ENCODE measurements at places on chromosomes 12 and 14.

DNA sequence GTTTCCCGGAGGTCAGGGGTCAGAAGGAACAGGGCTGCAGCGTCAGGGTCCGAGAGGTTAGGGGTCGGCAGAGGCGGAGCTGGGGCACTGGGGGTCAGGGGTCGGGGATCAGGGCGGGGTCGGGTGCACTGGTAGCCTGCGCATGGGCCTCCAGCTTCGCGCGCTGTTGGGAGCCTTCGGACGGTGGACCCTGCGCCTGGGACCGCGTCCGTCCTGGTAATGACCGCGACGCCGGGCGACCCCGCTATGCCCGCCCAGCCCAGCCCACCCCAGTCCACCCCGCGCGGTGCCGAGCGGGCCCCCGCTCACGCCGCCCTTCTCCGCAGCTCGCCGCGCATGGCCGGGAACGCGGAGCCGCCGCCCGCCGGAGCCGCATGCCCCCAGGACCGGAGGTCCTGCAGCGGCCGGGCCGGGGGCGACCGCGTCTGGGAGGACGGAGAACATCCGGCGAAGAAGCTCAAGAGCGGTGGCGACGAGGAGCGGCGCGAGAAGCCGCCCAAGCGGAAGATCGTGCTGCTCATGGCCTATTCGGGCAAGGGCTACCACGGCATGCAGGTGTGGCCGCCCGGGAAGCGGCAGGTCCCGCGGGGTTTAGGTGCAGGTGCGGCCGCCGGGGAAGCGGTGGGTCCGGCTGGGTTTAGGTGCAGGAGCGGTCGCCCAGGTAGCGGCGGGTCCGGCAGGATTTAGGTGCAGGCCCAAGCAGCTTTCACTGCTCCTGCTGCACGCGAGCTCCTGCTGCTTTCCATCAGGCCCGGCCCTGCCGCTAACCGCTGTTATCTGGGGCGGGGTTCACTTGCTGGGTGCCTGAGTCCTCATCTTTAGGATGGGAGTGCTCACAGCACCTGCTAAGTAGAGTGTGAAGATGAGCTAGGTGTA lies 743 bp downstream of the PUS1 start:
- DNase-seq: peak; percentile 41

GRCh38 chr12:9047105-9047504 lies 57.8 kb downstream of the KLRG1 start:
- no peak for DNase-seq

DNA sequence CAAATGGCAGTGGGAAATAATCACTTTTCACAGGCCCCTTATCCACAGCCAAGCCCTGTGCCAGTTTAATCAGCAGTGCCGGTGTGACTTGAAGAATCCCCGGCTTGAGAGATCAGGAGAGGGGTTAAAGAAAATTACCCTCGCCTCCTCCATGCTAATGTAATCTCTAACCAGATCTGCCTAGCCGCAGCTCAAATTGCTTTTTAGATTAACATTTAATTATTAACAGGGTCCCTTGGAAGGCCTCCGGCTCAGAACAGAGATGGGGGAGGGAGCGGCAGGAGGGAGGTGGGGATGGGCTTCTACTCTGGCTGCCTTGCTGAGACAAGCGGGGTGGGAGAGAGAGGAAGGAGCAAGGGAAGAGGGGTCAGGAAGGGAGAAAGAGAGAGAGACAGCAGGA lies 24.0 kb downstream of the FAM222A start:
- DNase-seq: no peak

DNA sequence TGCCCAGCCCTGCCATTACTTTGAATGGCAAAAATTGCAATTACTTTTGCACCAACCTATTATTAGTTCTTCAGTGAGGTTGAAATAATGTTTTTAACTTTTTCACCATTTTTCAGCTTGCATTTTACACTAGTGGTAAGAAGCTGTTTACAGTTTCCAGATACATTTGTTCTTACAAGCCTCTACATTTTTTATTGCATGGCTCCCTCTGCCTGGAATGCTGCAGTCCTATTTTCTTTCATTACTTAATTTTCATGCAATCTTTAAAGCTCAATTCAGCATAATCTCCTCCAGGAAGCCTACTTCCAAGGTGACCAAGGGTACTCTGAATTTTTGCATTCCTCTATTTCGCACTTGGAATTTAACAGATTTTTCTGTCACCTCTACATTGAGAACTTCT lies 33.4 kb downstream of the CCER1 start:
- DNase-seq: no peak

DNA sequence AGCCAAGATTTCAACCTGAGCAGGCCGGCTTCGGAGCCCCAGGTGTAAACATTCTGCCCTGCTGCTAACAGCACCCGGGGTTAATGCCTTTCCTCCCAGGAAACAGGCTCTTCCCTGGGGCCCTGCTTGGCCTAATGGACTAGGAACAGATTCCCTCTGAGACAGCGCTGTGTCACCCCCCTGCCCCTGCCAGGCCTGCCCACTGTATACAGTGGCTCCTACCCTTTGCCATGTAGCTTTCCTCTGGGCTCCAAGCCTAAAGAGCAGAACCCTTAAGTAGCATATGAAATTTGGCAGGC lies 28.3 kb upstream of the BCDIN3D start:
- DNase-seq: no peak

DNA sequence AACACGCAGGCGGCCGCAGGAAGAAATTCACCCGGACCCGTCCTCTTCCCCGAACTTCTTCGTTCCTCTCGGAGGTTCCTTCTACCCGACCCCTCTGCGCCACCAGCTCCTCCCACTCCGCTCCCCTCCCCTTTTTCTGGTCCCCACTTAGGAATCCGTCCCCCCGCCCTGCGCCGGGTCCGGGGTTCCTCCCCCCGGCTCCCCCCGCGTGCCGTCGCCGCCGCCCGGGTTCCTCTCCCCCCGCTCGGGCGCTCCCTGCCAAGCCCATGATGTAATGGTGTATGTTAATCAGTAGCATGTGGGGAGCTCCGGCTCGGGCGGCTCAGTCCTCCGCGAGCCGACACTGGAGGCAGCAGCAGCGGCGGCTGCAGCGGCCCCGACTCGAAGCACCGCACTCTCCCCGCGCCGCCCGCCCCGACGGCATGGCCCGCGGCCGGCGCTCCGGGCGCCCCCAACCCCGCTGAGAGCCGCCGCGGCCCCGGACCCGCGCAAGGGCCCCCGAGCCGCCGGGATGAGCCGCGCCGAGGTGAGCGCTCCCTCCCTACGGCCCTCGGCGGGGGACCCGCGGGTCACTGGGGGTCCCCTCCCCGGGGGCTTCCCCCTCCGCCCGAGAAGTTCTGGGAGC lies 1.0 kb upstream of the SAMD4A start:
- peak; percentile 69 for DNase-seq

- no peak for DNase-seq
Measured at GRCh38 chr12:120869376-120869775, 34.8 kb downstream of the SPPL3 start.

DNA sequence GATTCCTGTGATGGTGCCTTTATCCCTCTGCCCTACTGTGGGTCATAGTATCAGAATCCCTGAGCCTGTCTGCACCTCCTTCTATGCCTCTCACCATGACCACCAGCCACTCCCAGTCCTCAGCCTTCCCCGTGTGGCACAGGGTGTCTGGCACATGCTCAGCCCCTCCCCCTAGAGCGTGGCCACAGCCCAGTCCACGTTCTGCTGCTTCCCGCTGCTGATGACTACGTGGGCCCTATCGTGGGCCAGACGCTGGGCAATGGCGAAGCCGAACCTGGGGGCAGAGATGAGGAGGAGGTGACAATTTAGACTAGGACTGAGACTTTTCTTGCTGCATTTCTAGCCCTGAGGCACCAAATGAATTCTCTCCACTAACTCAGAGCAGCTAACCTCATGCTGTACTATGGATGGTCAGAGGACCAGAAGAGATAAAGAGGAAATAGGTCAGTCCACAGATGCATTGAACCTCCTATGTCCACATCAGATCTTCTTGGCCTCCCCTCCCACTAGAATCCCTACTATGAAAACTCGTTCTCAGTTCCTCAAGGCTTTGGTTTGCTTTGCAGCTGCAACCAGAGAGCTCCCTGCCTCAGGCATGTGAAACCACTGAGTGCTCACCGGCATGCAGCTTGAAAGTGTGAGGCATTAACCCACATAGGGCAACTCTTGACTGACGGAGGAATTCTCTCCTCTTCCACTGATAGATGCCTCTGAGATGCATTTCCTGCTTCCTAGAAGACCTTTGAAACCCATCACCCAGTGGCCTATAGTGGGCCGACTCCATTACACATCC lies 126.3 kb upstream of the DHRS4 start:
- DNase-seq: no peak

DNA sequence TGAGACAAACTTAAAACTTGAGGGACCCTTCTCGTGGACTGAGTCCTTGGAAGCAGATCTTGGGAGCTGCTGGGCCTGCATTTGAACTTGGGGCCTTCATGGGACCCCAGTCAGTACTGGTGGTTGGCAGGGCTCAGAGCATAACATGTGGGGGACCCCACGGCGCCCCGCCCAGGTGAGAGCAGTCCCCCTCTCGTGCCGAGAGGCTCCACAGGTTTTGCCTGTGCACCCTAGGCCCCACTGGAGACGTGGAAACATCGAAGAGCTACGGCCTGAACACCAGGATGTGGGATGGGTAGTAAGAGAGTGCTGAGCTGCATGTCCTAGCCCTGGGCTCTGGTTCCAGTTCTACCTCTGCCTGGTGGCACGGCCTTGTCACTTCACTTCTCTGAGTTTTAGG lies 84.1 kb downstream of the CACNA1C start:
- no peak for DNase-seq

GRCh38 chr12:51687177-51687576 lies 96.1 kb downstream of the SCN8A start:
- DNase-seq: no peak

DNA sequence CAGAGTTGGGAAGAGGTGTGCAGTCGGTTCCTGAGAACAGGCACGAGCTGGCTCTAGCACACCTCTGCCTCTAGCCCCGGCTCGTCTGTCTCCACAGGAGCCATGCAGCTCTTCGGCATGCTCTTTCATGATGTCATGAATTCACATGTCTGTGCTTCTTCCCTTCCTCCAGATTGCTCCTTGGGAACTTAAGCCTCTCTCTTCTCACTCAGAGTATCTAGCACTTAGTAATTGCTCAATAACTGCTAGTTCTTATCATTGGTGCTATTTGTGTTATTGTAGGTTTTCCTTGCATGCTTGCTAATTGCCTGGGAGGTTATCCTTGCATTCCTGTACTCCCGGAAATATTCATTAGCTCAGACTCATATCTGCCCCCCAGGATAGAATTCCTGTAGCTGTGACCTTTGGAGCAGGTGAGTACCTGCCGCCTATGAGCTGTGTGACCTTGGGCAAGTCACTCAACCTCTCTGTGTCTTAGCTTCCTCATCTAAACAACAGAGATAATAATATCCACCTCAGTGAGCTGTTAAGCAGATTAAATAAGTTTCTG lies 19.5 kb downstream of the FAM181A start:
- DNase-seq: no peak

- no peak for DNase-seq
Measured at GRCh38 chr12:66786531-66787308, 107.8 kb upstream of the GRIP1 start.

GRCh38 chr14:92549859-92550230 lies 36.3 kb downstream of the RIN3 start:
- DNase-seq: no peak

DNA sequence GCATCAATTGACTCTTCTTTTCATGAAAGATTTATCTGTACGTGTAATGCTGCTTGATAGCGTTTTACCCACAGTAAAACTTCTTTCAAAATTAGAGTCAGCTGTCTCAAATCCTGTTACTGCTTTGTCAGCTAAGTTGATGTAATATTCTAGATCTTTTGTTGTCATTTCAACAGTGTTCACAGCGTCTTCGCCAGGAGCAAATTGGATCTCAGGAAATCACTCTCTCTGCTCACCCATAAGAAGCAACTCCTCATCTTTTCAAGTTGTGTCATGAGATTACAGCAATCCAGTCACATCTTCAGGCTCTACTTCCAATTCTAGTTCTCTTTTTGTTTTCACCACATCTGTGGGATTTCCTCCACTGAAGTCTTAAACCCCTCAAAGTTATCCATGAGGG lies 9.5 kb downstream of the PCNX1 start:
- DNase-seq: no peak

DNA sequence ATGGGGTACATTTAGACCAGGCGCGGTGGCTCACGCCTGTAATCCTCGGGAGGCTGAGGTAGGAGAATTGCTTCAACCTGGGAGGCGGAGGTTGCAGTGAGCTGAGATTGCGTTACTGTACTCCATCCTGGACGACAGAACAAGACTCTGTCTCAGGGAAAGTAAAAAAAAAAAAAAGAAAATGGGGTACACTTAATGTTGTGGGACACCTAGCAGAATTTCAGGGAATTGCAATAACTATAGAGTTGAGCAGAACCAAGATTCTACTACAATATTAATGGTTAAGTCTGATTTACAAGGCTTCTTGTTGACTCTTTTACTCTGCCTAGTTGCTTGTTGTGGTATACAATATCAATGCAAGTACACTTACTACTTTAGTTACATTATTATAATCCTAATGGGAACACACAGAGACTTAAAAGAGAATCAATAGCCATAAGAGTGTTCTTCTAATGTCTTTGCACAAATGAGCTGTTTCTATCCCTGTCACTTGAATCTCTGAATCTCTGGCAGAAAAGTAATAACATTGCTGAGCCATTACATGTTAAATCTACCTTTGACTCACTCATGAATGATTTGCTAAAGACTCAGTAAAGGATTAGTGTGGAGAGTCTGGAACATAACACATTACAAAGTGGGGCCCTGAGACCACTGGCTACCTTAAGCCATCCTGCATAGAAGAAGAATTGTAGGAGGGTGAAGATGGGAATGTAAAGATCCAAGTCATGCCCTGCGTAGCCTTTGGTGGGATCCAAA lies 22.7 kb downstream of the BEST3 start:
- no peak for DNase-seq

DNA sequence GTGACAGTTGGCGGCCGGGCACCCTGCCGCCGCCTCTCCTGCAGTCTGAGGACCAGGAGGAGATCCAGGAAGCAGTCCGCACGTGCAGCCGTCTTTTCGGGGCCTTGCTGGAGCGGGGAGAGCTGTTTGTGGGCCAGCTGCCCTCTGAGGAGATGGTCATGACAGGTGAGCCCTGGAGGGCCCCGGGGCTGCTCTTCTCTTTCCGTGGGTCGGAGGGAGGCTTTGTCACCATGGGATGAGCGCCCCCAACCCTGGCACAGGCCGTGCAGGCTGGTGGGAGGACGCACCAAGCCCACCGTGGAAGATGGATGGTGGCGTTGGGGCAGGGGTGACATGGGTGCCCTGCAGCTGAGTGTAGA lies 532 bp downstream of the NOC4L start:
- DNase-seq: no peak

DNA sequence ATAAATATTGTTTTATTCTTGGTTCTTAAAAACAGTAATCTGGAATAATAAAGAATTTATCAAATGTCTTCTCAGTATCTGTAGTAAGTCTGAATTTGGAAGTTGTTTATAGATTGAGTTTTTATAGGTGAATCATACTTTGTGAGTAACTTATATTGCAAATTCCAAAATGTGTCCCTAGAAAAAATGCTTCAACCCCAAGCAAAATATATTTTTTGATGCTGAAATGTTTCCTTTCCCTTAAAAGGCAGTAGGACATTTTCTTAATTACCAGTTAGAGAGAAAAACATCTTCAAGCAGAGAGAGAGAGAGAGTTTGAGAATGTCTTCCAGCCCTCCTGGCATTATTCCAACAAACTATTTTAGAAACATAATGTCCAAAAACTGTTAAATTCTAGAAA lies 37.9 kb downstream of the PELI2 start:
- no peak for DNase-seq

Data from activated CD4-positive, alpha-beta T cell treated with anti-CD3 and anti-CD28 coated beads, Interleukin-2, amount 50 U/mL, for 48 hours (primary cell).